Fibroblast of the aortic adventitia (primary cell): ENCODE measurements at places on chromosomes 7 and 10. TPM values are rescaled to one million over a fixed set of nuclear protein-coding genes. Genes with fewer than 3 reads are reported as not detected.

TMEM229A gene
- 3.8 TPM in 1 of 2 replicates, not detected in the other for total RNA-seq

C7orf25 gene
- total RNA-seq: 10.8 and 11.3 TPM in 2 replicates

PLPP4 gene
- 7.5 TPM in 1 of 2 replicates, not detected in the other for total RNA-seq

FFAR4 gene
- not detected in 2 replicates for total RNA-seq

CCDC146 gene
- 1.4 and 2.0 TPM in 2 replicates for total RNA-seq

RAMP3 gene
- total RNA-seq: not detected in 2 replicates

HOGA1 gene
- 0.08 and 0.72 TPM in 2 replicates for total RNA-seq

CPA2 gene
- total RNA-seq: not detected in 2 replicates

AGAP4 gene
- total RNA-seq: 2.9 and 3.5 TPM in 2 replicates

PNLIPRP2 gene
- not detected in 2 replicates for total RNA-seq

INSYN2A gene
- total RNA-seq: 0.27 TPM in 1 of 2 replicates, not detected in the other

CNOT4 gene
- total RNA-seq: 7.1 and 21.1 TPM in 2 replicates

PCLO gene
- total RNA-seq: 0.36 TPM in 1 of 2 replicates, not detected in the other
